ENCODE measurements at places on chromosomes 2 and 18. TPM values are rescaled to one million over a fixed set of nuclear protein-coding genes. Genes with fewer than 3 reads are reported as not detected.

Gene CABLES1
- total RNA-seq = 0.88 TPM

Gene SMARCAL1
- total RNA-seq = 9.3 TPM

Gene RNF181
- 388 TPM for total RNA-seq

Gene INPP5D
- 0.24 TPM for total RNA-seq

Gene CYS1
- 2.2 TPM for total RNA-seq

Gene CNPPD1
- 41.2 TPM for total RNA-seq

Gene MAB21L4
- total RNA-seq = not detected

DNA sequence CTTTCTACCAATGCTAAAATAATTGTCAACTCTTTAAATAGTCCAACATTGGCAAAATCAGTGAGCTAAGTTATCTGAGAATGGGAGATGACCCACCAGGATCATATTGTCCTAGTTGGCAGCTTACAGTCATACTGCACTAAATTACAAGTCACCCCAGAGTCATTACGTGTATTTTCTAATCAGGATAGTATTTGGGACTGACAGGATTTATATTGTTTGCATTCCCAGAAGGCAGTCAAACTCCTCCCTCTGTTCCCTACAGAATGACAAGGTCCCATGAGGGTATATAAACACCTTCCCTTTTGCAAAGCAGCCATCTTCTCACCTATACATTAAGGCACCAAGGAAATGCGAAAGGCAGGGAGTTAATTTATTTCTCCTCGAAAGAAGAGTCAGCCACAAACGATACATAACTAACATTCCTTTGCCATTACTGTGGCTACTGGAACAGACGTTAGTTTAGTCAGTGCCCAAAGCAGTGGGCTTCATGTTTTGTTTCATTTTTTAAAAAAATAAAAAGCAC is 125.3 kb downstream of the ANTXR1 start:
- DNase-seq = peak; percentile 82

GRCh38 chr2:30356071-30356470 is 91.0 kb upstream of the LCLAT1 start:
- DNase-seq = no peak

DNA sequence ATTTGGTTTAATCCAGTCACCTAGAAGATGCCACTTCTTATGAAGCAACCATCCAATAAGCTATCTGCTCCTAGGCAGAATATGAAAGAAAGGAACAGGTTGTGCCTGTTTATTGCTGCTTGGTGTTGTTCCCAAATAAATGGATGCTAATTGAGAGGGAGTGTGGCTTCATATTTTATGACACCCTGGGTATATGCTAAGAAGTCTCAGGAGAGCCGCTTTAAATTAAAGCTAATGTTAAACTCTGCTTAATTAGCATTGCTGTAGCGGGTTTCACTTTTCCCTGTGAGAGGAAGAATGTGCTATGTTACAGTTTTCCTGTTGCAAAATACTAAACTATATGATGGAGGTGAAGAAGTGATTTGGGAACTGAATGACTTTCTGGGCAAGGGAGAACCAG is 48.7 kb upstream of the TANK start:
- no peak for DNase-seq

DNA sequence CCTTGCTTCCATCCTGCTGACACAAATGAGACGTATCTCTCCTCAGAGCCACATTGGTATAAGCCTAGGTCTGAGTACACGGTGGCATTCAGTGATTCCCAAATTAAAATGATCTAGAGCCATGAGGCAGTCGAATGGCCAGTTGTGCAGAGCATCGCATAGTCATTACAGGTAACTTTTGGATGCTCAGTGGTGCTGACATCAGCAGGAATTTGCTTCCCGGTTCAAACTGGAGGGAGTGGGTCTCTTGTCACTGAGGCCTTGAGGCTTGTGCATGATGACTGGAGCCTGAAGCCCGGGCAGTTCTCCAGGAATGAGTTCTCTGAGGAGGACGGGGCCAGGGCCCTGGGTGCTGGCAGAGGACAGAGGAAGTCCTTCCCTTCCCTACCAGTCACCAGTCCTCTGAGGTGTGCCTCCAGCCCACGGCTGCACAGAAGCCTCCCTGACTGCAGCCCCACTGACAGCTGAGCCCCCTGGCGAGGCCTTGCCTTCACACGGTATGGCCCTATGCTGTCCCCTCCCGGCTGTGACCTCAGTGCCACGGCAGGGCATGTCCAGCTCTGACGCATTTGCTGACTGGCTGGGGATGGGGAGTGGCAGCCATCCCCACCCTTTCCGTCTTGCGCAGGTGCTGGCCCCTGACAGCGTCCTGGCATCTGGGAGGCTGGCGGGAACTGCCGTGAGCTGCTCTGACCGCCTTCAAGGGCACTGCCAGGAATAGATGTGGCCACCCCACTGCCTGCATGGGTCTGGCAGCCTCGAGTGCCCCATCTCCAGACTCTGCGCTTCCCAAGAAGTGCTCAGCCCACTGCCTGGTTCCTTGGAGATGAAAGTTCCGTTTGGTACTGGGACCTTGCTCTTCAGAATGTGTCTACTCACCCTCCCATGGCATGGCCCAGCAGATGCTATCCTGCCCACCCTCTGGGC is 117.4 kb downstream of the CELF4 start:
- DNase-seq = no peak

DNA sequence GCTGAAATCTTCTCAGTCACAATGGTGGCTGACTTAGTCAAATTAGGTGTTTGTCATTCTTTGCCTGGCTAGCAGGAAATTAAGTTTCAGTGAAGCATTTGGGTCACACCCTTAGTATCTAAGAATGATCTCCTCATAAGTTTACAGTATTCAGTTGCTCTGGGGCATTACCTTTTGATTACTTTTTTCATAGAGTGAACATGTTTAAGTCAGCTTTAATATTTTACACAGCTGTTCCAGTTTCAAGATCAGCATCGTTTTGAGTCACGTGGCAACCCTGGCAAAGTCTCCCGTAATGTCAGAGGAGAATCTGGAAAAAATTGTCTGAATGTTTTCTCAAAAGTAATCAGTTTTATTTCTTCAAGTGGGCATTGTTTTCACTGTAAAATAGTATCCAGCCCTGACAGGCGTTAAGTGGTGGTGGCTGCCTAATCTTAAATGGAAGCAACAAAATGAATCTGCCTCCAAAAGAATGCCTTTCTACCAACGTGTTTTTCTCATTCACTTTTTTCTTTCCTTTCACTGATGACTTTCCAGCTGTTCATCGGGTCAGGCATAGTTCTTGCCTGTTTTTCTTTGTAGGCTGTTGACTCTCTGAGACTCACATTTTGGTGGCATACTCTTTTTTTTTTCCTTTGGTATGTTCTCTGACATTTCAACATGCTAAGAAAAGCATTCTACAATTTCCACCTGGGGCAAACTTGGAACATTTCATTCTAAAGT is 319.6 kb upstream of the TCF4 start:
- DNase-seq = no peak

GRCh38 chr2:43481927-43482542 is 113.8 kb downstream of the THADA start:
- DNase-seq = no peak

DNA sequence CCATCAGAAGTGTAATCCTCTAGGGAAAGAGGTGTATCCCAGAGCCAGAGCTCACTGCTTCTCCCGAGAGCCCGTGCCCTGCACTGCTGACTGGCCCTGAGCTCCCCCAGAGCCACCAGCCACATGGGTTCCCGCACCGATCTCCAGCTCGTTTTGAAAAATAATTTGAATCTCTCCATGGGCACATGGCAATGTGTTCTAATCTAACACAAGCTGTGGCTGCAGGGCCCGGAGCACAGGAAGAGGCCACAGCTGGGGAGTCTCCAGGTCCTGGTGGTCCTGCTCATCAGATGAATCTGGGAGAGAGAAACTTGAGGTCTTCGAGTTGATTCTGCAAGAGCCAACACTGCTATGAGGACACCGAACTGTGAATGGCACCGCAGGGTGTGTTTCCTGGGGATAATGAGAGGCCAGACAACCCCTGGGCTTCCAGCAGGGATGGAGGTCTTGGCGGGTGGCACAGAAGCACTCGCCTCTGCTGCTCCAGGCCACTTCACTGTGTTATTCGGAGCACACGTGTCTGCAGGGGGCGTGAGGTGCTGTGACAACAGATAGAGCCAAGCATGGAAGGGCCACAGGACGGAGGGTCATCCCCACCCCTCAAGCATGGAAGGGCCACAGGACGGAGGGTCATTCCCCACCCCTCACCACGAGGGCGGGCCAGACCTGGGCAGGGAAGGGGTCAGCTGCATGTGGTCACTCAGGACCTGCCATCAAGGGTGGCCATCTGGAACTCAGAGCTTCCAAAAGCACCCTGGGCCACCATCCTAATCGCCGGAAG is 196.8 kb downstream of the NDUFA10 start:
- no peak for DNase-seq

GRCh38 chr2:46448111-46448510 is 31.3 kb upstream of the TMEM247 start:
- DNase-seq = no peak

DNA sequence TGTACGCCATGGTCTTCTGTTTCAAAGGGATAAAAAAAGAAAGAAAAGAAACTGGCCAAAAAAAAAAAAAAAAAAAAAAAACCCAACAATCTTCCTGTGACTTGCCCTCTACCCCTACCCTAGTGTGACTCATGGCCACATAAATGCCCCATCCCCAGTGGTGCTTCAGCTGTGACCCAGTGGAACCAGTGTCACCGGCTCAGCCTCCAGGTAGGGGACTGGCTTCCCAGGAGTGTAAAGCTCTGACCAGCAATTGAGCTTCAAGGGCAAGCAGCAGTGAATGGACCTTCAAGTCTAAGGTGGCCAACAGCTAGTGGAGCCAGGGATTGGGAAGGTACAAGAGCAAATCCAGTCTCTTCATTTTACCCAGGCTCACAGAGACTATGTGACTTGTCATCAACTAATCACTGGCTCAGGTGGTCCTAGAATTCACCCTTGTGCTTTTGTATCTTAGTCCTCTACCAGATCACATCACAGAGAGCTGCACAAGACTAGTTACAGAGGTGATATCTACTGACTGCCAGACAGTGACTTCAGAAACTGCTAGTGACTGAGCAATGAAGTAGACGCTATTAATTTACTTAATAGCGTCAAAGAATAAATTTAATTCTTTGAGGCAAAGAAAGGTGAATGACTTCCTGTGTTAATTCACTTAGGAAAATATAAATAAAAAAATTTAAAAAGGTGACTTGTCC is 1.3 kb upstream of the TGFBRAP1 start:
- no peak for DNase-seq

- no peak for DNase-seq
Measured at GRCh38 chr2:23916727-23917405, 10.1 kb downstream of the ATAD2B start.

DNA sequence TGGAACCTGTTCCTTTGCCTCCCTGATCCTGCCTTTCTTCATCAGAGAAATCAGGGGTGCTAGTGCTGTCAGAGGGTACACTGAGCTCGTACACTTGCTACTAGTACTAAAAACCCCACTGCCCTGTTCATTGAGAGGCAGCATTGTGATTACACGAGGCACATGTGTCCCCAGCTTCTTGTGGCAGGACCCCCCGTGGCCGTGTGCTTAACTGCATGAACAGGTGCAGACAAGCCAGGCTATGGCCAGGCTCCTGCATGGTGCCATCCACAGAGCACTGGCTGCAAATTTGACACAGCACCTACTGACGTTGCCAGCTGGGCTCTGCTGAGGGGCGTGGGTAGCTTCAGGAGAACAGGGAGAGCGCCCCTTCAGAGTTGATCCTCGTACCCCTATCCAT is 248.4 kb downstream of the GLI2 start:
- DNase-seq = no peak

DNA sequence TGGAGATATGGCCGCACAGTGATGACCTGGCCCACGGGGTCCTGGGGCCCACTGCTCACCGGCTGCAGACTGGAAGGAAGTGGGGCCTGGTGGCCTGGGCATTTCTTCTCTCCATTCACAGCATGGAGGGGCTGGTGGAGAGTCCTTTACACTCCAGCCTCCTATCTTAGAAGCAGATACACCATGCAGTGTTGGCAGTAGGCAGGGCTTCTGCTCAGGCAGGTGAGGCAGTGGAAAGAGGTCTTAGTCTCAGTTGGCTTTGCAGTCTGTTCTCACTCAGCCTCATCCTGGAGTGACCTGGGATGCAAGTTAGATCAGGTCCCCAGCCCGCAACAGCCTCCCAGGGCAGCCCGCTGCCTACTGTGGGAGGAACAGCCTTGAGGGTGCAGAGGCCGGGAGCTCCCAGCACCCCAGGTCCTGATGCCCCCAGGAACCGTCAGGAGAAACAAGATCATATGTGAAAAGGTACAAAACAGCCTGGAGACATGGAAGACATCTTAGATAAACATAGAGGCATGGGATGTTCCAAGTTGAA is 45.8 kb upstream of the OTOS start:
- no peak for DNase-seq

DNA sequence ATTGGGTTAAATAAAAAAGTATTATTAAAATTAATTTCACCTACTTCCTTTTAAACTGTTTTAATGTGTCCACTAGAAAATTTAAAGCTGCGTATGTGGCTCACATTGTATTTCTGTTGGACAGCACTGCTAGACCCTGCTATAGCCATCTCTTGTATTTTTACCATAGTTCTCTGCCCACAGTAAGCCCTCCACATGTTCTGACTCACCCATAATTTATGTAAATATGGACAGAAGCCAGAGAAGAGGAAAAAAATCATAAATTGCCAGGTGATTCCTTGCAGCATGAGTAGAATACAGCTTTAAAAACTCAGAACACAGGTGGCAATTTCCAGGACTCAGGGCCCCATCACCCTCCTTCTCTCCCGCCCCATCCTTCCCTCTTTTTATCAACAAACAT is 142.4 kb upstream of the MEX3C start:
- no peak for DNase-seq

- DNase-seq = no peak
Measured at GRCh38 chr2:98771721-98772524, 41.0 kb upstream of the MGAT4A start.

DNA sequence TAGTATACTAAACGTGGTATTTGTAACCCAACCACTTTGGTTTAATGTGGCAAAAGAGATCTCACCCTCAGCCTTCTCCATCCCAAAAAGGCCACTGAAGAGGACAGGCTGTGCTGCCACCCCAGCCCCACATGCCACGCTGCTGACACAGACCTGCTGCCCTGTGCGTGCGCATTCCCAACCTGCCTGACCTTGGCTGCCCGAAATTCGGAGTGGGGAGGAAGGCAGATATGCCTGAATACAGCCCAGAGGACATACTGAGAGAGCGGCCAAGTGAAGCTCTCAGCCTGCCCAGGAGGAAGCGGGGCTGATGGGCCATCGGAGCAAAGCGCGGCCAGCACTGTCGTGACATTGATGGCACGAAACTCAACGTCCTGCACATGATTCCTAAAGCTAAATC is 70.0 kb downstream of the HDAC4 start:
- DNase-seq = no peak

DNA sequence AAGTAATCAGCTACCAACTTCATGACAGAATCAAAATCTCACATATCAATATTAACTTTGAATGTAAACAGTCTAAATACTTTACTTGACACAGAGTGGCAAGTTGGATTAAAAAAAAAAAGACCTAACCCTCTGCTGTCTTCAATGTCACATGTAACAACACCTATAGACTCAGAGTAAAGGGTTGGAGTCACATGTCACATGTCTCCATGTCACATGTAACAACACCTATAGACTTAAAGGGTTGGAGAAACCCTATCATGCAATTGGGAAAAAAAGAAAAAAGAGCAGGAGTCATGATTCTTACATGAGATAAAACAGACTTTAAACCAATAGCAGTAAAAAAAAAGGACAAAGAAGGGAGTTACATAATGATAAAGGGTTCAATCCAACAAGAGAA is 665.3 kb upstream of the LRRTM1 start:
- no peak for DNase-seq

- no peak for DNase-seq
Measured at GRCh38 chr2:64336171-64336570, 117.8 kb upstream of the LGALSL start.

- DNase-seq = peak; percentile 96
Measured at GRCh38 chr2:235605312-235606003, 111.6 kb downstream of the AGAP1 start.

All from RPMI7951 (cell line).